HTR-8/SVneo (cell line): ENCODE measurements at places on chromosomes 5 and 9.

DNA sequence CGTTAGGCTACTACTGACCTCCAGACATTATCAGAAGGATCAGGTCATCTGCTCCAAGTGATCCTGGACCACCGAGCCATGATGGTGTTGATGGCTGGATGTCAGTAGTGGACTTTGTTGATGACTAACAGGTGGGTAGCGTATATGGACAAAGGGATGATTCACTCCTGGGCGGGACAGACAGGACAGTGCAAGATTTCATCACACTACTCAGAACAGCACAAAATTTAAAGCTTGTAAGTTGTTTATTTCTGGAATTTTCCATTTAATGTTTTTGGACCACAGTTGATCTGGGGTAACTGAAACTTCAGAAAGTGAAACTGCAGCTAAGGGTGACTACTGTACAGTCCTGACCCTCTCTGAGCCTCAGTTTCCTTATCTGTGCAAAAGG is 12.7 kb downstream of the PDGFRB start:
- peak; percentile 66 for DNase-seq

- DNase-seq, result no peak
These were observed 139.2 kb downstream of the GABBR2 start for GRCh38 chr9:98569491-98569890.

DNA sequence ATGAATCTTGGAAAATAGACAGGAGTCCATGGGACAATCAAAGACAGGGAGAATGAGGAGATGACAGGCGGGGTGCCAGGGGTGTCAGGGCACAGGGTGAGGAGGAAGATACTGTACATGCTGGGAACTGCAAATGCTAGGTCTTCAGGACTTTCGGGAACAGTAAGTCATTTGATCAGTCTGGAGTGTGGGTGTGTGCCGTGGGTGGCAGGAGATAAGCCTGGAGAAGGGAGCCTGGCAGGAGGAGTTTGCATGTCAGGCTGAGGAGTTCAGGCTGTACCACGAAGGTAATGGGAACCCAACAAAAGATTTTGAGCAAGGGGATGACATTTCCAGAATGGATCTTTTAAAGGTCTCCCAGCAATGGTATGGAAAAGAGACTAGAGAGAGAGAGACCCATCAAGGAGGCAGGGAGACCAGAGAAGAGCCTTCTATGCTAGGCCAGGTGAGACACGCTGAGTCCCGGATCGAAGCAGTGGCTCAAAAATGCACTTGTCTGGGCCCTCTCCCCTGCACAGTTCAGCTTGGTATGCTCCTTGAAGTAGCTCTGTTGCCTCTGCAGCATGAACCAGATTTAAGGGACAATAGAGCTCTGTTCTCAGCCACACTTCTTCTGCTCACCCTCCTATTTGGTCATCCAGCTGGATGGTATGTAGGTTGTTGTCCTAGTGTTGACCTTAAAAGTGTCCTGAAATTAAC is 77.0 kb upstream of the FER start:
- no peak for DNase-seq

GRCh38 chr5:107744418-107745330 is 73.9 kb upstream of the EFNA5 start:
- no peak for DNase-seq

- DNase-seq, result no peak
These were observed 203.7 kb downstream of the GLIS3 start for GRCh38 chr9:4096121-4096520.

DNA sequence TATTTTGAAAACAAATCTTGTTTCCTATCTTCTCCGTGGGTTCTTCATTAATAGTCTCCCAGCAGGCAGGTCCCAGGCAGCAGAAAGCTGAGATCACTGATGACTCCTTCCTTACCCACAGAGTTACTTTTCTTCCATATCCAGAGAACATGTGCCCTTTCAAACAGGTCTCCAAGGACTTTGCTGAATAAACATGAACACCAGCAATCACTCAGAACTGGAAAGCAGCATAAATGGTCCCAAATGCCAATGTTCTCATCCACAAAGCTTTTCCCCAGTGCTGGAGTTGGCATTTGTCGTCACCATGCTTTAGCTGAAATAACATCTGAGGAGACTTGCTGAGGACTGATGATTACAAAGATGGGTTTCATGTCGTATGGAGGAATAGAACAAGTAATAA is 134.0 kb downstream of the YIPF5 start:
- DNase-seq, result no peak

GRCh38 chr9:21576331-21577189 is 94.4 kb upstream of the IFNE start:
- DNase-seq, result peak; percentile 31

DNA sequence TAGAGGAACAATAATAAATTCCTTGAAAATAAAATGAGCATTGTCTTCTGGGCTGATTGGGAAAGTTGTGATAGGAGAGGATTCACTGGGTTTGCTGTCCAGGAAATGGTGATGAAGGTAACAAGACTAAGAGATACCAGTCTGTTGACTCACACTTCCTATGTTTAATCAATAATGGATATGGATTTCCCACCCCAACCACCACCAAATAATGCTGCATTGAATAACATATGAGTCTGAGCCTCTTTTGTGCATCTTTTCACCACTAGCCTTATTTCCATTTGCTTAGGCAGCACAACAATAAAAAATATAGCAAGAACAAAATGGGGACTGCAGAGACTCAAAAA is 120.2 kb upstream of the NFIB start:
- DNase-seq, result no peak

- no peak for DNase-seq
These were observed 6.1 kb upstream of the RXFP3 start for GRCh38 chr5:33929925-33930690.

GRCh38 chr5:82894716-82895115 is 182.5 kb downstream of the TMEM167A start:
- no peak for DNase-seq

DNA sequence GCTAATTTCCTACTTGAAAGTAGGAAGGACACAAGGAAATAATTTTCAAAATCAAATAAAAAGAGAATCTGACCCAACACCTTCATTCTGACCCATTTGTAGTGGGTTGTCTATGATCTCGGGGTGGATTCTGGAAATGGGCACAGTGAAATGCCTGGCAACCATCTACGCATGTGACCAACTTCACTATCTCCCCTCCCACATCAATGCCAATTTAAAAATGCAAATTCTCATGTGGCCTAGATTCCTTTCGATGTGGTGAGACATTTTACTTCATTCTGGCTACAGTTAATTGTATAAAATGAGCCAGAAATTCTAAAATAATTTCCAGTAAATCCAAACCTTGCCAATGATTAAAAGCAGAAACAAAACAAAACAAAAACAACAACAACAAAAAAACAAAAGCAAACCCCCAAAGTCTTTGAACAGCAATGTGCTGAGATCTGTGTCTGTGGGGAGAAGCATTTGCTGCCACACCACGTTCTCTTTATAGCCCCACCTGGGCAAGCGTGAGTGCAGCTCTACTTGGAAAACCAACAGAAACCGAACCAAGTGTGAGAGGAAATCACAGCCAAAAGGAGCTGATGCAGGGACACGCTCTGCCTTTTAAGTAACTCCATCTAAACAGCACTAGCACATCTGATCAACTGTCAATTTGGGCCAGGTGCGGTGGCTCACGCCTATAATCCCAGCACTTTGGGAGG is 59.0 kb downstream of the USP20 start:
- no peak for DNase-seq

GRCh38 chr9:18106006-18106560 is 367.9 kb upstream of the ADAMTSL1 start:
- DNase-seq, result no peak

DNA sequence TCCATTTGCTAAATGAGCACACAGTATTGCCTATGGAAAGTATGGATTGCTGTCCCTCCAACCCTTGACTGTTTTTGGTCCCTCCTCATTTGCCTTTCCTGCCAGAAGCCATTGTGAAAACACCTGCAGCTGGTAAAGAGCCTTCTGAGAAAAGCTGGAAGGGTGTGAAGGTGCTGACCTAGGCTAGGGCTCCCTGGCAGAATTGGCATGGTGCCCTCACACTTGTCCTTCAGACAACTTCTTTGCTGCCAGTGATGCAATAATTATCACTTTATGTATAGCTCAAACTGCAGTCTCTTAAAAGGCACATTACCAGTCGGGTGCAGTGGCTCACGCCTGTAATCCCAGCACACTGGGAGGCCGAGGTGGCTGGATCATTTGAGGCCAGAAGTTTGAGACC is 4.2 kb downstream of the TXNDC15 start:
- no peak for DNase-seq
